Stimulated activated CD8-positive, alpha-beta memory T cell treated with anti-CD3 and anti-CD28 coated beads, Interleukin-12 subunit alpha, Interleukin-12 subunit beta, amount 100 ng/mL, for 1 hour (primary cell): ENCODE measurements at places on chromosomes 5 and 9.
A peak's percentile ranks its signal among the peaks of the same experiment; 100 is the strongest.

DNA sequence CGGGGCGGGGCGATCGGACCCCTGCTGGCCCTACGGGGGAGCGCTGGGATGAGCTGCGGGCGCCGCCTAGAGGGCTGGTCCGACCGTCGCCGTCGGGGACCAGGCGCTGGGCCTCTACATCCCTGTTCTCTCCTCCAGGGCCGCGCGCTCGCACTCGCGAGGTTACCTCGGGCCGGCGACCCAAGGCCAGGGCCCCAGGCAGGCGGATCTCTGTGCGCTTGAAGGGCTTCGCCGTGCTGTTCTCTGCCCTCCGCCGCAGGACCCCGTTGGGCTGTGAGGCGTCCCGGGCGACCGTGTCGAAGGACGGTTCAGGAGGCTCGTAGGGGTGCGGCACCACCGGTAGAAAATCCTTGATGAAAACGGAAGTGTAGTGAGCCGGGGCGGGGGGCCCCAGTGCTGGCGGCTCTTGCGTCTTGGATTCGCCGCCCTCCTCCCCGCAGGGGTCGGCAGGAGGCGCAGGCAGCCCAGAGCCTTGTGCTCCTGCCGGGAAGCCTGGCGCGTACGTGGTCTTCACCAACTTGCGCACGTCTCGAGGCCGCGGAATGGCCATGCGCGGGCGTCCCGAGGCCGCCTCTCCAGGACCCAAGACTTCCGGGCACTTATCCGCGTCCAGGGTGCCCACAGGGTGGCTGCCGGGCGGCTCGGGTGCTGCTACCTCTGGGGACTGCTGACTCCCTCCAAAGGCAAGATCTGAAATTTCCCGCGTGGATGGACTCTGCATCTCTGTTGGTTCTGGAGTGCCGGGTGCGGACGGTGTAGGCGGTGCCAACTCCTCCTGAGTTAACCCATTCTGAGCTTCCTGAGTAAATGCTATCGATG lies 2.0 kb downstream of the PROB1 start:
- DNase-seq, result peak; percentile 57

GRCh38 chr9:77177894-77178794 lies 810 bp downstream of the VPS13A start:
- peak; percentile 9 for DNase-seq

DNA sequence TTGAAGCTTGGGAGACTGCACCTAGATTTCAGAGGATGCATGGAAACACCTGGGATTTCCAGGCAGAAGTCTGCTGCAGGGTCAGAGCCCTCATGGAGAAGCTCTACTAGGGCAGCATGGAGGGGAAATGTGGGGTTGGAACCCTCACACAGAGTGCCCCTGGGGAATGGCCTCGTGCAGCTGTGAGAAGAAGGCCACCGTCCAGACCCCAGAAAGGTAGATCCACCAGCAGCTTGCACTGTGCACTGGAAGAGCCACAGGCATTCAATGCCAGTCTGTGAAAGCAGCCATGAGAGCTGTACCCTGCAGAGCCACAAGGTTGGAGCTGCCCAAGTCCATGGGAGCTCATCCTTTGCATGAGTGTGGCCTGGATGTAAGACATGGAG lies 285.3 kb upstream of the FAM174A start:
- DNase-seq, result no peak

DNA sequence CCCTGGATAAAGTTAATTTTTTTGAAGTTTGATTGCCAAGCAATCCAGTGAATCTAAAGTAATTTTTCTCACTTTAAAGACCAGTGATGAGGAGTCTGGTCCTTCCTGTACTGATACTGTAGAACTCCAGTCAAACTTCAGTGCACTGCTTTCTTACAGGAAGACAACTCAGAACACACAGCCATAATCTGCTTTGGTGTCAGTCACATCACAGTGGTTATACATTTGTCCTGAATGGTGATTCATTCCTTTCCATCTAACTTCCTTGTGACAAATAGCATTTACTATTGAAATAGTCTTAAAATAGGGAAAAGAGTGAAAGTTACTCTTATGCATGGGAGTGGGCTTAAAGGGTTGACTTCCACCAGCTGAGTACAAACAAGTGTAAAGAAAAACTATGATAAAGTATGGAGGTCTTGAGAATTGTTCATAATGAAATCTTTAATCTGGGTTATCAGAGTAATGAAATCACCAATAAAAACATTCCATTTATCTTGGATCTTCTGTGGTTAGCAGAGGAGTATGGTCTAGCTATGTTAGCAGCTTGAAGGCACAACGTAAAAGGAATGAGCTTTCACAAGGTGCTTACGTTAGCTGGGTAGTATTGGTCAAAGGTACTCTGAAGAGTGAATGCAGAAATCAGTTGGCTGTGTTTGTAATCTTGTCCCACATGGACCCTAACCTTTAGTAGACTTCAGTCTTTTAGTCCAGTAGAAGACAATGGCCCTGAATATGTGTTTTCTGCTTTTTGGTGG lies 41.5 kb downstream of the DCP2 start:
- no peak for DNase-seq

- DNase-seq, result no peak
Measured at GRCh38 chr9:13816837-13817236, 497.1 kb downstream of the NFIB start.

GRCh38 chr5:157253547-157253946 lies 12.4 kb upstream of the CYFIP2 start:
- no peak for DNase-seq

DNA sequence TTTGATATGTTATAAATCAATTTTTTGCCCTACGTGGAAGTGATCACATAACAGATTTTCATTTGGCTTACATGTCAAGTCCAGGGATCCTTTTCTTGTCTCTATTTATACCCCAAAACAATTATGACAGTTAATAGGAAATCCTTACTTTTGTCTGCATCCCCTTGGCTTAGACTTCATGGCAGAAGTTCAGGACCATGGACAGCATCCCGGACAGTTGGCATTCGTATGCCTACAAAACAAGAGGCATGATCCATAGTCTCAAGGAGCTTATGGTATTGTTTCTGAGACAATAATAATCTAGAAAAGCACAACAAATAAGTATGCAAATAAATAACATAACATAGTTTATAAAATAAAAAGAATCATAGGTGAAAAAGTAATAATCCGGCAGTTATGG lies 214.3 kb upstream of the GRIA1 start:
- DNase-seq, result no peak

DNA sequence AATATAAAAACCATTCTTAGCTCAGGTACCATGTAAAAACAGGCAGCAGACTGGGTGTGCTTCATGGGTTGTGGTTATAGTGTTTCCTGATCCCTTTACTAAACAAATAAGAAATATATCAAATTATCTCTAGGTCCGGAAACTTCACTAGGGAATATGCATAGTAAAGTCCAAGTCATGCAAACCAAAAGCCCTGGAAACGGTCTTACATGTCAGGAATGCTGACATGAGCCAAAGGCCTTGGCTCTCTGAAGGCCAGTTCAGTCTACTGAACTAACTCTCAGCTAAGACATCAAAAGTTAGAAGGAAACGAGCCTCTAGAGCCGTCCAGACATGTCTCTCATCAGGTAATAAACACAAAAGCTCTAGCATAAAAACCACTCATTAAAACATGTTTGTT lies 778.9 kb upstream of the ZNF608 start:
- no peak for DNase-seq

GRCh38 chr9:109369285-109369684 lies 48.4 kb upstream of the EPB41L4B start:
- DNase-seq, result no peak
